ENCODE measurements at places on chromosomes 16 and 17.

DNA sequence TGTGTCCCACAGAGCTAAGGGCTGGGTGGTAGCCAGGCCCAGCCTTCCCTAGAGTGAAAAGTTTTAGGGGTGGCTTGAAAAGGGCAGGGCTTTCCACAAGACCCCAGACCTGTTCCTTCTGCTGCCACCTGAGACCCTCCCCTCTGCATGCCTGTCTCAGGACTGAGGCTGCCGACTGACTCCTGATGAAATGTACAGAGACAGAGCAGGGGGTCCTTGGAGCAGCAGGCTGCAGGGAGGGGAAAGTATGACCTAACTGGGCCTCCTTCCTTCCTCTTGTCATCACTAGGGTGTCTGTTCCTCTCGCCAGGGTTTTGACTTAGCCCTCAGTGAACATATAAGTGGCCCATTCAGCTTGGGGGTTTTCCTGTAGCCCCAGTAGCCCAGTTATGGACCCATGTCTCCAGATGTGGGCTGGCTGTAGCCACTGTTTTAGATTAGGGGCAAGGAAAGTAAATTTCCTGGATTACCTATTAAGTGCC lies 14.9 kb upstream of the NFATC3 start:
- no peak for DNase-seq

DNA sequence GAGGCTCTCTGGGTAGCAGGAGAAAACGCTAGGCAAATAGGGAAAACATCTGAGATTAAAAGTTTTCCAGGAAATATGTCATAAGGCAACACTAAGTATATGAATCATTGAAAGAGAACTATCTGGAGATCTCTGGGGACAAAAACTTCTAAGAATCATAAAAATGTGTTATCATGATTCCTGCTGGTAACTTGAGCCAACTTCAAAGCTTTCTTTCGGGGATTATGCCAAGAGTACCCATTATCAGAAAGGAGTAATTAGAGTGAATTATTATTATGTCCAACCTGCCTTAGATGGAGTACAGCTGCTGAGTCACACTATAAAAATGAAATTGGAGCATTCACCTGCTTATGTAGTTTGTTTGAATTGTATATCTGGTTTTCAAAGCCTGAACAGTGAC lies 488.5 kb upstream of the SOX9 start:
- no peak for DNase-seq

GRCh38 chr17:80408872-80409271 lies 6.1 kb upstream of the ENDOV start:
- DNase-seq = peak; percentile 15

DNA sequence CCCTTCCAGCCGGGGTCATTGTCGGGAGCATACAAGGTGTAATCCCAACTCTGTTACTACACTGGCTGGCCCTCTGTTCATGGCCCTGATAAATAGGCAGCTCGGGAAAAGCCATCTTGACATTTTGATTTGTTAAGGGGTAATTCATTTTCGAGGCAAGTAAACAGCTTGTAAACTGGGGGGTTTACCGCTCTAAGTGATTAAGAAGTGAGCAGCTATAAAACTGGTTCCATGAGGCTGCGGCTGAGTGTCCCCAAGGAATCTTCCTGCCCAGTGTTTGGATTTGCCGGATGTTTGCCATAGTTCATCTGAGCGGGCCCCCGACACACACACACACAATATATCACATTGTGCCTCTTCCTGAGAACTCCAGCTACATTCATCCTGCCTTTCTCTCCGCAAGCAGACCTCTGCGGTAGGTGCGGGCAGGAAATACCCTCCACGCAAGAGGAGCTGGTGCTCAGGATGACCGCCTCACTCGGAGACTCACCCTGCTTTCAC lies 92.2 kb downstream of the SOCS1 start:
- DNase-seq = no peak

DNA sequence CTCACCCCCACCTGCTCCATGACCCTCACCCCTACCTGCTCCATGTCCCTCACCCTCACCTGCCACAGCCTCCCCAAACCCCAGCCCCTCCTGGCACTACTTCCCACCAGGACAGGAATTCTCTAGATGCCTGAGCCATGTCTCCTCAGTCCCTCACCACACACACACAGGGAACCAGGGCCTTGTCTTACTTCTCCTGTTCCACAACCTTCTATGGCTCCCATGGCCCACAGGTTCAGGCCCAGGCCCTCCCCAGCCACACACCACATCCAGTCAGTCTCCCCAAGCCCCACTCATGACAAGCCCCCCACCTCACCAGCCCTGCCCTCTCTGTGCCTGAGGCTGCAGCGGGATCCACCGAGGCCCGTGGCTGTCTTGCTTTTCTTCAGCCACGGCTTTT lies 3.1 kb upstream of the UBE2I start:
- no peak for DNase-seq

DNA sequence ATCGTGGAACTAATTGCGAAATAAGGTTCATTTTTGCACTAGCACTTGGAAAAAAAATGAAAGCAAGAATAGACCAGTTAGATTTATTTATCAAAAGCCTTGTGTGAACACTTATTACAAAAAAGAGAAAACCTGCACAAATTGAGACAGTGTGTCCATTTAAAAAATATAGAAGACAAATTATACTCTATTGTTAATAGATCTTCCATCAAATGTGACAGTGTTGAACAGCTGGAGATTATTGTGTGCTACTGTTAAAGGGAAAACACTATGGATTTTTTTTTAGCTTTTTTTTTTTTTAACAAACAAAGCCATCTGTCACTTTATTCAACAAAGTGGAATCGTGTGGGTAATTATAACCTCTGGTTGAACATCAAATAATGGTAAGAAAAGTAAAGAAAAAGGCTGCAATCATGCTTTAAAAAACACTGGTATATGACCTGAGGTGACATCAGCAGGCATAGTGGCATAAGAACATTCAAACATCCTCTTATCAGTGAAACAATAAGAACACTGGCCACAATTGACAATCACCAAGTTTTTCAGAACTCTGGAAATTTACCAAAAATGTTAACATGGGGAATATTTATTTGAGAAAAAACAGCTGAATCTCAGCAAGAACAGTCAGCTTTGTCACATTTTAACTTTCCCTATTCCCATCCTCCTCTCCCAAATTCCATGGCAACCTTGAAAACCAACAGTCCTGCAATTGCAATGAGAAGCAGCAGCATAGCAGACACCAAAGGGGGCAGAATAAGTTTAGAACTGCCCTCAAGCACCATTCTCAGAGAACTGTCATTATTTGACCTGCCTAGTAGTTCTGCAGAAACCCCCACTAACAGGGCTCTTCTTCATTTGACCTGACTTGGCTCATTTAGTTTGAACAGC lies 442.3 kb upstream of the MON1B start:
- no peak for DNase-seq

DNA sequence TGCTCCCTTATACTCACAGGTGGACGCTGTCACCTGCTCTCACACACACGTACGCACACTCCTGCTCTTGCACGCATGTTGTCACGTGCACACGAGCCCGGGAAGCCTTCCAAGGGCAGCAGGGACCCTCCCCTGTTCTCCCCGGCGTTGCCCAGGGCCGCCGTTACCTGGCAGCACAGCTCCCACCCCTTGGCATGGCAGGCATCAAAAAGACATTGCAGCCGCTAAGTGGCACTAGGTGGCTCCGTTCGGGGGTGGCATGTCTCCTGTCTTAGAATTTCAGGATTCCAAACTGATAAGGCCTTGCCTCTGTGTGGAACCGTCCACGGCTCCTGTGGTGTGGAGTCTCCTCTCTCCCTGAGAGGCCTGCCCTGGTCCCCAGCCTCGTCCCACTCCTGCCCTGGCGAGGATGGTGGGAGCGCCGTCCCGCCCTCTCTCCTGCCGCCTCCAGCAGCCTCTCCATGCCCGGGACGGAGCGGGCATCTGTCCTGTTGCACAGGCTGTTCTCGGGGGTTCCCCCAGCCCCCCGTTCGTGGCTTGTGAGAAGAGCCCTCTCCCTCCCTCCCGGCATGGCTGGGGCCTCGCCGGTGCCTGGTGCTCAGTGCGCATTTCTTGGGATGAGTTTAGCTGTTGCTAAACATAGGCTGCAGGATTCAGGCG lies 126.7 kb upstream of the GSE1 start:
- no peak for DNase-seq

GRCh38 chr17:77889866-77890760 lies 68.4 kb upstream of the TNRC6C start:
- peak; percentile 15 for DNase-seq

Data from right hindlimb (tissue), 1 donor.